CD4-positive, alpha-beta T cell treated with Interleukin-15 for 1 hour (primary cell): ENCODE measurements at places on chromosomes 1 and 21.

DNA sequence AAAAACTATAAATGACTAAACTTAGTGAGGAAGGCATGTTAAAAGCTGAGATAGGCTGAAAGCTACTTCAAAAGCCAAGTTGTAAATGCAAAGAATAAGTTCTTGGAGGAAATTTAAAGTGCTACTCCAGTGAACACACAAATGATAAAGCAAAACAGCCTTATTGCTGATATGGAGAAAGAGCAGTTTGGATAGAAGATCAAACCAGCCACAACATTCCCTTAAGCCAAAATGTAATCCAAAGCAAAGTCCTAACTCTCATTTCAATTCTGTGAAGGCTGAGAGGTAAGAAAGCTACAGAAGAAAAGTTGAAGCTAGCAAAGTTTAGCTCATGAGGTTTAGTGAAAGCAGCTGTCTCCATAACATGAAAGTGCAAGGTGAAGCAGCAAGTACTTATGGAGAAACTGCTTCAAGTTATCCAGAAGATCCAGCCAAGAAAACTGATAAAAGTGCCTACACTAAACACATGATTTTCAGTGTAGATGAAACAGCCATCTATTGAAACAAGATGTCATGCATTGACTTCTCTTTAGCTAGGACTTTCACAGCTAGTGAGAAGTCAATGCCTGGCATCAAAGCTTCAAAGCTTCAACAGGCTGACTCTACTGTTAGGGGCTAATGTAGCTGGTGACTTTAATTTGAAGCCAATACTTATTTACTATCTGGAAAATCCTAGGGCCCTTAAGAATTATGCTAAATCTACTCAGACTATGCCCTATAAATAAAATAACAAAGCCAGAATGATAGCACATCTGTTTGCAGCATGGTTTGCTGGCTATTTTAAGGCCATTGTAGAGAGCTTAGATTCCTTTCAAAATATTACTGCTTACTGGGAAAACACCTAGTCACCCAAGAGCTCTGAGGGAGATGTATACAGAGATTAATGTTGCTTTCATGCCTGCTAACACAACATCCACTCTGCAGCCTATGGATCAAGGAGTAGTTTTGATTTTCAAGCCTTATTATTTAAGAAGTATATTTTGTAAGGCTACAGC is 188.6 kb downstream of the EIF4G3 start:
- DNase-seq = no peak

GRCh38 chr1:173191011-173191705 is 16.0 kb downstream of the TNFSF4 start:
- DNase-seq = no peak

GRCh38 chr1:105122041-105122440 is 1372.3 kb downstream of the AMY1C start:
- DNase-seq = no peak

- DNase-seq = no peak
These were observed 5.3 kb downstream of the DTL start for GRCh38 chr1:212040629-212041412.

- no peak for DNase-seq
These were observed 16.9 kb upstream of the GRHL3 start for GRCh38 chr1:24302209-24302611.

- DNase-seq = no peak
These were observed 105.7 kb downstream of the ACTL8 start for GRCh38 chr1:17860812-17861211.

DNA sequence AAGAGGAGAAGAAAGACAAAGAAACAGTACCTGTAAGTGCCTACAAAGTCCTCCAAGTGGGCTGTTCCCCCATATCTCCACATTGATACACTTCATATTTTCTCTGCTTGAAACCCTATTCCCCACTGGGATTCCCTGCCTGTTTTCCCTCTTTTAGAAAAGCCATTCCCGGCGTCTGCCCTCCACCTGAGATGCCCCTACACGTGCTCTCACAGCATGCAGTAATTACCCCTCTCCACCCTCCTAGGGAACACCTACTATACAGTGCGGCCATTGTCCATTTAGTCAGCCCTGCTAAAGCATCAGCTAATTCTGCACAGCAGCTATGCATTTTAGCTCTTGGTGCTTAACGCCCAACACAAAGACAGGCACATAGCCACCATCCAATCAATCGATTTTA is 135.7 kb upstream of the TIAM1 start:
- DNase-seq = no peak

GRCh38 chr1:19179597-19180264 is 30.3 kb downstream of the UBR4 start:
- DNase-seq = peak; percentile 18

GRCh38 chr1:174720618-174721017 is 272.9 kb downstream of the GPR52 start:
- no peak for DNase-seq

- no peak for DNase-seq
These were observed 88.5 kb downstream of the PTPRU start for GRCh38 chr1:29324771-29325351.

DNA sequence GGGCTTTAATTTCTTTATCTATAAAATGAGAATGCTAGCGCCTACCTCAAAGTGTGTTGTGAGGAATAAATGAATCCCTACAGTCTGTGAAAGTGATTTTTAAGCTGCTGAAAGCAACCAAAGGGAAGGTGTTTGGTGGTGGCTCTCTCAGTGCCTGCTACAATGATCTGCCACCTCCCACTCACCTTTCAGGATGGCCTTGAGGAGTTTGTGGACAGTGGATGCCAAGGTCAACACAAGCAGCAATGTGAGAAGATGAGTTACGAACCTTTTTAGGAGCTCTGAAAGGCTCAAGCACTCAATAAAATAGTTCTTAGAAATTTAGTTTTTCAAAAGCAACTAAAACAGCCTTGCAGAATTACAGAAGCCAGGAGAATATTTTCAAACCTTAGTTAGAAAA is 176.6 kb upstream of the DPT start:
- DNase-seq = no peak

GRCh38 chr1:12485231-12486058 is 132.6 kb downstream of the DHRS3 start:
- DNase-seq = no peak

DNA sequence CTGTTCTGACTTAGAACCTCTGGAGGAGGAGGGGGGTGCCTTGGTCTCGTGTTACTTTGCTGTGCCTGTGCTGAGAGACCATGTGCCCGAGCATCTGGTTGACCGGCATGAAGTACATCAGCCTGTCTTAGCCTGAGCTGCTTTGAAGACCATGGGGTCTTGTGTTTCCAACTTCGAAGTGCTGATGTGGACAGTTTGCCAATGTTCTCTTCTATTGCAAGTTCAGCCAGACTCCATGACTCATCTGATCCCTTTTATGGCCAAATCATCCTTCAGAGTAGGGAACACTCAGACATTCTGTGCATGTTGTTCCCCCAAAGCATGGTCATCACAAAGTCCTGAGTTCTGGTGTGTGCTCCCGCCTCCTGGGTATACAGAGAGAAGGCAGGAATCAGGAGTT is 6.0 kb upstream of the PLA2G2C start:
- DNase-seq = no peak

DNA sequence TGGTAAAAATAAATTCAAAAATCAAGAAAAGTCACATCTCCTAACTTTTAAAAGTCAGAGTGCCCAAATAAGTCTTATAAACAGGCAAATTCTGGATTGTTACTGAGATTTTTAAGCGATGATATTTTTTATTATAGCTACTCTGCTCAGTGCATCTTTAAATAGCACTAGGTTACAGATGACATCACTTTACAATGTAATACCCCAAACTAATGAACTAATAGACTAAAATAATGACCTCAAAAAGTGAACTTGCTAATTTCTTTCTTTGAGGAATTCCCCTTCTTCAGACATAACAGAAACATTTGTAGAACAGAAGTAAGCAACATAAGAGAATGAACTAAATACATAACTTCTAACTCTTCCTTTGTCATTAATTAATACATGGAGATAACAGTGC is 33.0 kb upstream of the ACTA1 start:
- DNase-seq = no peak

GRCh38 chr1:184051485-184052193 is at the start of gene TSEN15:
Gene TSEN15, plus strand, starts transcription at chr1:184051730. Its CDS starts 26 bp downstream, at chr1:184051756.
- DNase-seq = peak; percentile 65

GRCh38 chr1:62476525-62477219 is 39.8 kb downstream of the USP1 start:
- DNase-seq = no peak

DNA sequence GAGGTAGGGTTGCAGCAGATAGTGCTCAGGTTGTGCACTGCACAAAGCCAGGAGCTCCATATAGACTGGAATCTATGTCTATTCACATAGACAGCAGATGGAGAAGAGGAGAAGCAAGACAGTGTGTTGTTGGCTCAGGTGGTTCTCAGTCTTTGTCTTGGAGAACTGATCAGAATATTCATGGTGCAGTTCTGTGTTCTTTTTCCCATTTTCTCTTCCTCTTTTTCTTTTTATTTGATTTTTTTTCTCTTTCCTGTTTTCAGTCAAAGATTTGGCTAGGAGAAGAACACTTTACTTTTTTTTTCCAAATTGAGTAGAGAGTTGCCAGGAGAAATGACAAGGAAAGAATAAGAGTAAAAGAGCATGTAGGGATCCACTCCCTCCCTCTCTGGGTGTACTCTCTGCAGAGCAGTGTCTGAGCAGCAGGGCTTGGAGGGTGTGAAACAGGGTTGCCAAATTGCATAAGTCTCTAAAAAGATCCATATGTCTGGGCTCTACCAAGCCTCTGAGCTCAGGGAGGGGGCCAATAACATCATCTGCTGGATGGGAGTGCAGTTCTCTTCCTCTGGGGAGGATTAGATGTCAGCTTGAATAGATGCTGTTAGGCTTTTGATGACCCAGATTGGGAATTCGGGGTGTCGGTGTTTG is 8.7 kb upstream of the CD34 start:
- no peak for DNase-seq

DNA sequence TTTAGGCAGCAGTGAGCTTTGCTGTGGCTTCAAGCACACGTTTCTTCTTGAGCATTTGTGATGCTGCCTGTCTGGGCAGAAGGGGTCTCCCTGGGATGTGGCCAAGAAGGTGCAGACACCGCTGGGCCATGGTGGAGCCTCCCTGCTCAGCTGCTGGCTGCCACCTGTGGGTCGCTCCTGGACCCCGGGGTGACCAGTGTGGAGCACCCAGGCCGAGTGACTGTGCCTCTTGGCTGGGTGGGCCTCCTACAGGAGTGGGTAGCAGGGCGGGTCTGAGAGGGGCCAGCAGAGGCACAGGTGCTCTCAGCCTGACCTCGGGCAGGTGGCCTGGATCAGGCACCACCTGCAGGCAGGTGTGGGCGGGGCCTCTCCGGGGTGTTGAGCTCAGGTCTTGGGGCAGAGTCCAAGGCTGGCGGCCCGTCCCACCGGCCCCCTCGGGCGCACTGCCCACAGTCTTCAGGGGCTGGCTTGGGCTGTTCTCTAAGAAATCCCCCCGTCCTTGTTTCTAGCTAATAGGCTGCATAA is 42.0 kb upstream of the COL6A1 start:
- DNase-seq = no peak

DNA sequence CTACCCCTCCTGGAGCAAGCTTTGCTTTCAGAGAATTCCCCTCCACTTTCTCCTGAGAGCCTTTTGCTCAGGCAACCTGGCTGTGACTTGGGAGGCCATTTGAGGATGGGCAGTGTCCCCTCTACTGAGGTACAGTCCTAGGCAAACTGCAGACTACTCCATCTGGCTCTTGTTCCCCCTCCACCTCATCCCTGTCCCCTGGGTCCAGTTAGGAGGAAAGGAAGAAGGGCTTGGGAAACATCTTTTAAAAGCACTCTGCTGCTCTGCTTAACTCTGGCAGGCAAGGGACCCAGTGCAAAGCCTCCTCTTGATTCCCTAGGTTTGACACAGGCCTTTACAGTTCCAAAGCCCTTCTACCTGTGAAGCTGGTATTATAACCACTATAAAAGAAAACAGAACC is 108.2 kb downstream of the NAV1 start:
- DNase-seq = no peak

DNA sequence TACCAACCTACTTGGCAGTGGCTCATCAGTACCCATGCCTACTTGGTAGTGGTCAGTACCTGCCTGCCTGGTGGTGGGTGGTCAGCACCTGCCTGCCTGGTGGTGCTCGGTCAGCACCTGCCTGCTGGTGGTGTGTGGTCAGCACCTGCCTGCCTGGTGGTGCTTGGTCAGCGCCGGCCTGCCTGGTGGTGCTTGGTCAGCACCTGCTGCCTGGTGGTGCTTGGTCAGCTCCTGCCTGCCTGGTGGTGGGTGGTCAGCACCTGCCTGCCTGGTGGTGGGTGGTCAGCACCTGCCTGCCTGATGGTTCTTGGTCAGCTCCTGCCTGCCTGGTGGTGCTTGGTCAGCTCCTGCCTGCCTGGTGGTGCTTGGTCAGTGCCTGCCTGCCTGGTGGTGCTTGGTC is 329.6 kb downstream of the RRAGC start:
- DNase-seq = no peak

DNA sequence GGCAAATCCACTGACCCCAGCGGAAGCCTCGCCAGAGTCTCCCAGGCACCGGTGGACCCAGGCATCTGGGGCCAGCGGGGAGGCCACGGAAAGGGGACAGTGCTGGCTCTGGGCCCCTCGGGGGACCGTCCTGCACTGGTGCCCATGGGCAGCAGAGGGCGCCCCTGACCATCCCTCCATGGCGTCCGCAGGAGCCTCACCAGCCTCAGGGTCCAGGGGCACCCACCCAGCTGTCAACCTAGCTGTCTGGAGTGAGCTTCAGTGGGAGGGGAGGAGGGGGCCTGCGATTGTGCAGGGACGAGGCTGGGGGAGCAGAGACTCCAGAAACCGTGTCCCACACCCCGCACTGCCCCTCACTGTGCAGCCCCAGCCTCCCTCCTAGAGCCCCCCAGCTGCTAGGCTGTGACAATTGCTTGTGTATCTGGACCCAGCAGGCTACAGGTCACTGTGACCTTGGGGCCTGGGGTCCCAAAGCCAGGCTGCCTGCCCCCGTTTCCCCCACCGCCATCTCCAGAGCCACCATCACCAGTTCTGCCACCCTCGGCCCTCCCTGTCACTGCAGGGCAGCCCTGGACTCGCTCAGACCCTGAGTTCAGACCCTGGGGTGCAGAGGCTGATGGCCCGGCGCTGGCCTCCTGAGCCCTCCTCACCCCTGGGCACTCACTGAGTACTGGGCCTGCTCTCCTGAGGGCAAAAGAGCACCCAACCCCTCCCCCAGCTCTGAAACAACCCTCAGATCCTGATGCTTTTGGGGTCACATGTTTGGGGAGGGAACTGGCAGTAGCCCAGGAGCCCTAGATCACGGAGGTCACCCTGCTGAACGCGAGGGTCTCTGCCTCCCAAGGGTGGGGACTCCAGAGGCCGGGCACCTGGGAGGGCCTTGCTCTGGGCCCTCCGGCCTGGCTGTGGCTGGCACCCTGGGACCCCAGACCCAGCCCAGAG is 10.6 kb upstream of the COL6A1 start:
- DNase-seq = peak; percentile 36

DNA sequence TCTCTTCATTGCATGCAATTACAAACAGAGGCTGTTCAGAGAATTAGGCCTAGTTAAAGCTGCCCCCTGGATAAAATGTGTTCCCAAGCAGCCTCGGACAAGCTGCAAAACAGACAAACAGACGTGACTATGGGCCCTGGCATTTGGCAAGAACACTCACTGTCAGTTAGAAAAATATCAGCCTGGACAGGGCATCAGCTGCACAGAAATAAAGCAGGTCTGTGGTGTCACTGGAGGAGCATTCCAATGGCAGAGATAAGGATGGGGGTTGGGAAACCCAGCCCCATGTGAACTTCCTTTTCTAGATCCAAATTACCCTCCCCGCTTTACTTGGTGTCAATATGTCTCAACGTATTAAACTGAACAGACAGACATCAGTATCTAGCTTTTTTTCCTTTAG is 177.1 kb downstream of the GPATCH2 start:
- DNase-seq = no peak

- DNase-seq = no peak
These were observed 16.1 kb downstream of the PRRC2C start for GRCh38 chr1:171501305-171502024.
